D341Med (cell line): ENCODE measurements at places on chromosomes 3 and 15.

GRCh38 chr3:139052802-139053600 is 8.3 kb upstream of the PRR23C start:
- no peak for DNase-seq

- DNase-seq: peak; percentile 43
Observed at GRCh38 chr3:159280386-159281191, 478.7 kb downstream of the MFSD1 start.

DNA sequence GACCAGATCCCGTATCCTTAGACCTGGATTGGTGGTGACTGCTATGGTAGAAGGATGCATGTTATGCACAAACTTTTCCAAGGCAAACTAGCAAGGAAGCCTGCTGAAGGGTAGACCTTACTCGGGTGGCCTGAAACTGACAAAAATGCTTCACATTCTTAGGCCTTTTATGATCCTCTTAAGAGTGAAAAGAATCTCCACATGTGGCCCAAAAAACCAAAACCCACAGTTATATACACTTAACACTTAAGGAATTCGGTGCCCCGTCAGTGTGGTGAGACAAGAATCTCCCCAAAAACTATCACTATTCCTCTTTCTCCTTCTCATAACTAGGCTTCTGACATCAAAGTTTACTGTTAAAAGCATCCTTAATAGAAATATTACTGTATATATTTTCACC is 130.1 kb upstream of the SOX2 start:
- DNase-seq: no peak

DNA sequence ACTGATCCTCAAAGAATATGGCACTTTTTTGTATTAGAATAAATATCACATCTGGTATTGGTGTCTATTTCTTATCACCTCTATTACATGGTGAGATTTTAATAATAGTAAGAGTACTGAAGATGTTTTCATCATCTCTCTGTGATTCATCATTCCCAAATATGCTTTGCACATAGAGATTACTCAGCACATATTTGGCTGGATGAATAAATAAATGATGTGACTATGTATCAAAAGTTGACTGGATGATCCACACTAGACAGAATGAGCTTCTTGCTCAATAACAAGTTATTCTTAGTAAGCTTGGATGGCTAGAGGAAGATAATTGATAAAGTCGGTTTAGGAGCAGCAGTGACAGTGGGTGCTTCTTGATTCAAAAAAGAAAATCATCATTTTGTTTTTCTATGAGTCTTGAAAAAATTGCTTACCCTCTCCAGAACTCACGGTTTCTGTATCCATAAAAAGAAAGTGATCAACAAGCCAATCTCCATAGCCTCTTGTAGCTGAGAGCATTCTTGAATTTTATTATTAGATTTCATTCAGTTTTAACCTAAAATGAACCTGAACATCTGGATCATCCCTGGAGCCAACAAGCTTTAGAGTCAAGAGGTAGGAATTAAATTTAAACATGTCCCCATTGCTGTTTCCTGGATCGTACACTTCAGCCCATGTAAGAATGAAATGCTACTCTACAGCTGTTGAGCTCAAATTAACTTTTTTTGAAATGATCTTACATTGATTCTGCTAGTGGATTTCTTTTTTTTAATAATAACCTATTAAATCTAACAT is 104.8 kb upstream of the OSTN start:
- DNase-seq: no peak

DNA sequence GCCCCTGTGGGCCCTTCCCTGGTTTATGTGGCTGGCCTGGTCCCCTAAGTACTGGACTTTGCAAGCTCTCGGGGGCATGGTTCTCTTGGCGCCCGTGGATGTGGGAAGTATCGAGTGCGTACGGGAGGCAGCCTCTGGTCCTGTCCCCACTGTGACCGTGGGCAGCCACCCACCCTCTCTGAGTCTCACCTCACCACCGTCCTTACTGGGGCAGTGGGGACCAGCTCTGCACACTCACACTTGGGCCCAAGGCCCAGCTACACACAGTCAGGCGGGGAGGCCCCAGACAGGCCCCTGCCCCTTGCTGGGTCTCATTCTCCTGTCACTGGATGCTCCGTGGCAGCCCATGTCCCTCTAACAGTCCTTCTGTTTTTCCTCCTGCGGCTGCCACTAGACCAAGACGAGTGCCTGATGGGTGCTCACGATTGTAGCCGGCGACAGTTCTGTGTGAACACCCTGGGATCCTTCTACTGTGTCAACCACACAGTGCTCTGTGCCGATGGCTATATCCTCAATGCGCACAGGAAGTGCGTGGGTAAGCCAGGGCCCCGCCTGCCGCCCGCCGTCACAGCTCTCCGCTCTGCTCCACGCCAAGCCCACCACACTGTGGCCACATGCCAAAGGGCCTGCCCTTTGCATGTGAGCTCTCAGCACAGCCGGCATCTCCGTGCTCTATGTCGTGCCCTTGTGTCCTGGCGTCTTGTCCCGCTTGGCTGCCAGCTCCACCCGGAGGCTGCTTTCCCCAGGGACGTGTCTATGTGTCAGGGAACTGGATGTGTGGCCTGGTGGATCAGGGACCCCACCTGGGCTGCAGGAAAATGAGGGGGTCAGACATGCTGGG is 72.7 kb downstream of the FBLN2 start:
- no peak for DNase-seq

DNA sequence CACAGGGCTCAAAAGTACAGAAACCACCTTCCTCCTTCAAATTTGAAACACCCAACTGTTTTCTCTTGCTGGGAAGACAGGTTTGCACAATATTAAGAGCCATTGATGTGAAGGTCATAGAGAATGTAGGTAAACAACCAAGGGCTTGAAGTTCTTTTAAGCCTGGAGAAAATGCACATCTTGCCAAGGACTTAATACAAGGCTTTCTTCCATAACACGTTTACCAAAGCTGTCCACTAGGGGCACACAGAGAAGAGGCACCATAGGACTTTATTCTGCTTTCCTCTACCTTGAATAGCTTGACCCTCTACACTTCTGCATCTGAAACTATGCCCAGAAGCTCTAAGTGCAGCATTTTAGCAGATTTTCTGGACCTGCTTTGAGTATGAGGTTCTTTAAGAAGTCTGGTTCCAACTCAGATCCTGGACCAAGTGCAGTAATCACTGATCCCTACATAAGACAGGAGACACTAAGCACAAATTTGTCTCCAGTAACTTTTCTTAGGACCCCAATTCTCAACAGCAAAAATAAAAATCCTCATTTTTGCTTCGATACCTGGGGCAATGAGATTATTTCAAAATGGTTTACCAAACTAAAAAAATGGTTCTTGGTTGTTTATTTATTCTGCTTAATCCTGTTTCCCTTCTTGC is 138.0 kb downstream of the FBN1 start:
- DNase-seq: peak; percentile 50

DNA sequence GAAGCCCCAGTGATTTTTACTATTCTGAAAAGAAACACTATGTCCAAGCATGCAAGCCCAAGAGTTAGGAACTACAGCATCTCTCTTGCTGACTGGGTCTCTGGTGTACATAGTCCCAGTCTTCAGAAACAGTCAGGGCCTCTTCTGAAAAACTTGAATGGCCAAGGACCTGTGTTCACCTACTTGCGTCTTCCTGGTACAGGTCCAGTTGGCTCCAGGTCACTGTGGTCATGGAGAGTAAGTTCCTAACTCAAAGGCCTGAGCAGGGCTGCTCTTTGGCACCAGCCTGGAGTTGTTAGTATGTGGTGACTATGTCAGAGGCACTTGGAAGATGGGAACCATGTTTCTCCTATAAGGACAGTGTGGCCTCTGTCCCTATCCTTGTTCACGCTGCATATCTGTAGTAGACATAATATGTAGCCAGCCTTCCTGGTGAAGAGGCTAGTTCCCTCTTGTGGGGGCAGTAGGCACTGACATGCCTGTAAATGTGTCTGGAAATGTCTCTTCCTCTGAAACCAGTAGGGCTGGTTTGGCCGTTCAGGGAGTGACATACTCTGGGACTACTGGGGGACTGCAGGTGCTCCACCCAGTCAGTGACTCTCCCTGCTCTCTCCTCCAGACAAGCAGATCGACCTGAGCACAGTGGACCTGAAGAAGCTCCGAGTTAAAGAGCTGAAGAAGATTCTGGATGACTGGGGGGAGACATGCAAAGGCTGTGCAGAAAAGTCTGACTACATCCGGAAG is 2.6 kb upstream of the RBM15B start:
- no peak for DNase-seq

DNA sequence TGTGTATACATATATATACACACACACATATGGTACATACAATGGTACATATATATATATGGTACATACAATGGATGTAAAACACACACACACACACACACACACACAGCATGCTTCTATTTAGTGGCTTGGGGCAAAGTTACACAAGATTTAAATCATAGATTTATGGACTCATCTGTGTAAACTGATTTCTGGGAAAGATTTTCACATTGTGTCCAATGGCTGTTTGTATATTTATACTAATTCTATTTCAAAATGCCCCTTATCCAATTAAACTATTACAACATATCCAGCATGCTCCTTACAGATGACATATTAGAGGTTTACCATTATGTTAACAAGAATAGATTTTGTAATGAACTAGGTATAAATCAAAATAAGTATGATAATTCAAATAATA is 94.9 kb downstream of the ANO10 start:
- DNase-seq: no peak

- no peak for DNase-seq
Observed at GRCh38 chr15:51288143-51289065, 50.0 kb downstream of the CYP19A1 start.

DNA sequence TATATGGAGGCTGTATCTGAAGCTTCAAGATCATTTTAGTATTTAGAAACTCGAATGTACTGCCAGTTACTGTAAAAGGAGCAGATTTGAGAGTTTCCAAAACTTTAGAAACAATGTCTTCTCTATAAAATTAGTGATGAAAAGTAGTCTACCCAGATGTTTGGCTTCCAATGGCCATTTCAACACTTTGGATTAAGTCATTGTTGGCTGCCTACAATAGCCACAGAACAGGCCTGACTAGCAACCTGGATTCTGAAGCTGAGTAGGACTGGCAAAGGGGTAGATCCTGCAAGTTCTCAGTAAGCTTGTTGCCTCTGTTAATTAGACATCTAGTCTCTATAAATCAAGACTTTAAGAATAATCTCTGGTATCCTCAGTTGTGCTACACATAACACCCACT is 239.0 kb upstream of the KCNMB2 start:
- DNase-seq: no peak

DNA sequence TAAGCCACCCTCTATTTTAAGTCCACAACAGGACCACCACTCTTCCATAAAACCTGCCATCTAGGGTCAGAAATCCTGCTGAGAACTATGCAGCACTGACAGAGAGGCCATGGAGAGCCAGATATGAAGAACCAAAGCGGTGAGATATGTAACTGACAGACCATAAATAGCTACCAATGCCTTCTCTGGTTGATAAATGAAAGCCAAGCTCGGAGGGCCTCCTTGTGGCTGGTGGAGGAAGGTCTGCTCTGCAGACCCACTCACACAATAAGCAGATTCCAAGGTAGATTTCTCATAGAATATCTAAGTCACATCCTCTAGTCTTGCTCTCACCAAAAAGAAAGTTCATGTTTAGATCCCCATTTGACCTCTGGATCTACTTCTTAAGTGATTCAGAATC is 38.9 kb downstream of the RYK start:
- peak; percentile 71 for DNase-seq

GRCh38 chr3:180036671-180037455 is at the start of gene PEX5L:
TSS of gene PEX5L (minus strand) at chr3:180036937. CDS start at chr3:180036599, 338 bp downstream.
- peak; percentile 98 for DNase-seq

DNA sequence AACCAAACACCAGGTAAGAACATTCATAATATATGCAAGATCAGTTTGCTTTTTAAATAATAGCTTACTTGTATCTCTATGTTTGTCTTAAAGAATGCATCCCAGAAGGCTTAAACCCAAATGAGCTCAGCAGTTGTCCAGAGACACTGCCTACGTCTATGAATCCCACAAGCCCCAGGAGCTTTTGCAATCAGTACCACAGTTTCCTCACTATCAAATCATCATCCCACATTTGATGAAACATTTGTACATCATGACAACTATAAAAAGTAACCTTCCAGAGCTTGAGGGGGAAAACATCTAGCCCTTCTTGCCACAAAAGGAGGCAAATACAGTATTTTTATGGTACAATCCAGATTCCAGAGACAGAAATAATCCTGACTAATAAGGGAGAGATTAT is 63.7 kb downstream of the ATP8B4 start:
- no peak for DNase-seq

GRCh38 chr3:183046883-183047282 is 52.4 kb downstream of the MCCC1 start:
- no peak for DNase-seq

- no peak for DNase-seq
Observed at GRCh38 chr3:73404435-73404834, 220.3 kb downstream of the PDZRN3 start.

DNA sequence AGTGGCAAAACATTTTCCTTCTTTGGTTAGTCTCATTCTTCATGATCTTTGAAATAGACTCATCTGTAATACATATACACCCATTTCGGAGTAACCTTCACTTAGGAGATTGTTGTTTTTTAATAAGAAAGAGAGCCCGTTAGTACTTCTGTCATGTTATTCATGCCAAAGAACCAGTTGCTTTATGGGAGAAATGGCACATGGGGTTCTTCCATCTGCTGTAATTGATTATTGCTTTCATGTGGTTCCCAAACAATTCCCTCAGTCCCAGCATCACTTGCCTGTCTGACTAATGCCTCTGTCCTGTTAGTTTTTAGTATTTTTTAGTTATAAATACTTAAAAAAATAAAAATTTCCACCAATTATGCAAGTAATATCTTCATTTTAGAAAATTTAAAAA is 33.8 kb upstream of the FAH start:
- no peak for DNase-seq

DNA sequence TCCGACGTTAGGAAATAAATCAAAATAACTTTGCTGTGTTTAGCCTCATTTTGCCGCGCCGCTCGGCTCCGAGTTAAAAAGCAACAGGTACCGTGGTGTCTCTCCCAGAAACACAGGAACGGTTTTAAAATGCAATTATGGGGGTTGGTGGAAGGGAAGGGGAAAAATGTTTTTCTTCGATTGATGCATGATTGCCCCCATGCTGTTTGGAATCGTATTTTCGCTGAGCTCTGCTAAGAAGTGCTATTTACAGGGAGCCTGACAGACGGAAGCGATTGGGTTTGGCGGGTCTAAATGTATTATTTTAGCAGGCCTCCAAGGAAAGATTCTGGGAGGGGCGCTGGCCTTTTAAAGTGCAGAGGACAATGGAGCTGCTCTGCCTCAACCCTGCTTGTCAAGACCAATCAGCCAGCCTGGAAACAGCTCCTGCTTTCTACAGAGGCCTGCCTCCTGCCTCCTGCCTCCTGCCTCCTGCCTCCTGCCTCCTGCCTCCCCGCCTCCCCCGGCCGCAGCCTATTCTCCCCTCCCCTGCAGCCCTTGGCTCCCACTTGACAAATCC is 156.7 kb upstream of the TLE3 start:
- no peak for DNase-seq

GRCh38 chr3:186644683-186645082 is 4.5 kb downstream of the FETUB start:
- DNase-seq: no peak

GRCh38 chr15:65884511-65884910 is 15.2 kb downstream of the RAB11A start:
- no peak for DNase-seq

DNA sequence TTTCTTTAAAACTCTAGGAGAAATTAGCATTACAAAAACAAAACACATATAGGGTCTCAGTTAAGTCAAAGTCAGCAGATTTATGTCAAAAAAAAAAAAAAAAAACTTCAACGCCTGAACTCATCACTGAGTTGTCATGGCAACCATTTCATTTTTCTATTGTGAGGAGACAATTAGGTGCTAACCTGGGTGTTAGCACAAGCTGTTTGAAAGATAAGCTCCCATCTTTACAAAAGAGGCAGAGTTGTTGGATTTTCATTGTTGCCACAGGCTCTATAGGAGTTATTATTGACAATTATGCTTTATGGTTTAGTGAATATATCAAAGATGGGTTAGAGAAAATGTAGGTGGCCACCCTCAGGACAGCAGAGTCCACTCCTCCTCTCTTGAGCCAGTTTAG is 806.9 kb downstream of the GRM7 start:
- no peak for DNase-seq
